Activated CD4-positive, alpha-beta T cell treated with anti-CD3 and anti-CD28 coated beads for 36 hours (primary cell): ENCODE measurements at places on chromosomes 6 and 20.

DNA sequence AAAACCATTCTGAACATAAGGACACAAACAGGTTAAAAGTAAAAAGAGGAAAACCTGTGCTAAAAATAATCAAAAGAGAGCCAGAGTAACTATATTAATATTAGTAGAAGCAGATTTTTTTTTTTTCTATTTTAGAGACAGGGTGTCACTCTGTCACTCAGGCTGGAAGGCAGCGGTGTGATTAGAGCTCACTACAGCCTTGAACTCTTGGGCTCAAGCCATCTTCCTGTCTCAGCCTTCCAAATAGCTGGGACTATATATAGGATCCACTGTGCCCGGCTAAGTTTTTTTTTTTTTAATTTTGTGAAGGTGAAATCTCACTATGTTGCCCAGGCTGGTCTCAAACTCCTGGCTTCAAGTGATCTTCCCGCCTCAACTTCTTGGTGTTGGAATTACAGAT lies 33.4 kb upstream of the PLN start:
- DNase-seq: no peak

DNA sequence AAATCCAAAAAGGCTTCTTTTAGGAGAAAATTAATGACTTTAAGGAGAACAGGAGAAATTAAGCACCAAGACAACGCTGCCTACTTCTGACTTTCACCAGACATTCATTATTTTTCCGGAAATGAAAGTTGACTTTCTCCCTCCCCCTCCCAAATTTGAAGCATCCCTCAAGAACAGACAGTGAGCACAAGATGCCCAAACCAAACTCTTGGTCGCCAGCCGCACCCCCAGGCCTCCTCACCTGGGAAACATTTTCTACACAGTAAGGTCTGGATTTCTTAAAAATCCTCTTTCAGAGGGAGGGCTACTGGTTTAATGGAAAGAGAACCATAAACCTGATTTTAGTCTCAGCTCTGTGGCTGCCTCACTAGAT lies 2.7 kb downstream of the RIMS4 start:
- no peak for DNase-seq

DNA sequence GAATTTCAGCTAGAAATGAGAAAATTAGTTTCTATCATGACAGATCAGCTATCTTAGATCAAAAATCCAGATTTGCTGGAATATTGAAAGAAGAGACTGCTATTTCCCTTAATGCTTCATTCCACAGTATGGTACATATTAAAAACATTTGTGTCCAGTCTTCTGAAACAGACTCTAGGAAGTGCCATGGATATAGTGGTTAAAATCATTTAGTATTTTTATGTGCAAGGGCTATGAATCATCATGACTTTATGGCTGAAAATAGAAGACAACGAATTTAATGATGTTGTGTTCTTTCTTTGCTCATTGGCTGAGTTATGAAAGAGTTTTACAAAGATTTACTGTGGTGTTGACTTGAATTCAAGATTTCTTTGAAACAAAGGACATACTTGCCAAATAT lies 146.6 kb downstream of the ANKRD60 start:
- no peak for DNase-seq

DNA sequence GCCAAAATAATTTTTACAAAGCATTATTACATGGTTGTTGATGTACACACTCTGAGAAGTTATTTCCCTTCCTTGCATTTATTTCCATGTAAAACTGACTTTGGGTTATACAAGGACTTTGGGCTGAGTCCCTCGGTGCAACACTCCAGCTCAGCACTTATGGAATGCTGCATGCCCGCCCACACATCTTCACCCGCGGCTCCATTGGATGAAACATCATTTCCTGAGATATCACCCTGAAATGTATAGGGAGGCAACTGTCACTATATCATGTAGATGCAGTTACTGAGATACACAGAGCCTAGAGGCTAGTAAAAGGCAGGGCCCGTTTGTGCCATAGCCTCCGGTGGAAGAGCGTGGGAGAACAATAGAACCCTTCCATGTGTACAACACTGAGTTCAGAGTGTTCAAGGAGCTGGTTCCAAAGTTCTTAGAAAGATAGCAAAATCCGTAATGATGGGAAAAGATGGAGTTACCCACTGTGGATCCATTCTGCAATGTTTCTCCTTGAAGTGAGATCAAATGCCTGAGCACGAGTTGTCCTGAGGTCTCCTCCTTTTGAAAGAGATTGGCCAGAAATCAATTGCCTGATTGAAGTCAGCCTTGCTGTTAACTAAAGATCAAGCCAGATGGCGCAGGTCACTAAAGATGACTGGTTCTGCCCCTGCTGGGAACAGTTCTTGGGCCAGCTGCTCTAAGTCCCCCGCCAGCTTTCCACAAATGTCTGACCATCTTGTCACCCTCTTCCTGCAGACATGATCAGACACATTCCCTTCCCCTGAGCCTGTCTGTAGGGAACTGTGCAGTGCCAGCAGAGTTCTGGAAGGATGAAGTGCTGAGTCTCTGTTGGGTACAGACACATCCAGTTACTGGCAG lies 100.9 kb upstream of the IYD start:
- no peak for DNase-seq

GRCh38 chr6:130771741-130772140 lies 55.5 kb upstream of the SMLR1 start:
- DNase-seq: no peak

- peak; percentile 26 for DNase-seq
Observed at GRCh38 chr20:4569092-4569491, 152.6 kb upstream of the PRND start.

- DNase-seq: no peak
Observed at GRCh38 chr20:14406495-14406894, 69.1 kb upstream of the FLRT3 start.

DNA sequence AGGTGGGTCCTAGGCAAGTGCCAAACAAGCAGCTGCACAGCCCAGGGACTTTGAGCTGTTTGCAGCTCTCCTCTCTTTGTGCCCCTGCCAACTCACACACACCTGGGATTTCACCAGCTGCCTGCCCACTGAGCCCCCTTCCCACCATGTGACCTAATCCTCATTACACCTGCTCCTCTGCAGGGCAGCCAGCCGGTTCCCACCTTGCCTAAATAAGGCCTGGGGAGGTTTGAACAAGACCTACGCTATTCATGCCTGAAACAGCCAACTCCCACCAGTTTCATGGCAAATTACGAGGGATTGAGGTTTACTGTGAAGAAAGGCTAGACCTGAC lies 92.6 kb upstream of the SOX4 start:
- no peak for DNase-seq

GRCh38 chr6:38654263-38654662 lies 14.5 kb upstream of the BTBD9 start:
- no peak for DNase-seq

DNA sequence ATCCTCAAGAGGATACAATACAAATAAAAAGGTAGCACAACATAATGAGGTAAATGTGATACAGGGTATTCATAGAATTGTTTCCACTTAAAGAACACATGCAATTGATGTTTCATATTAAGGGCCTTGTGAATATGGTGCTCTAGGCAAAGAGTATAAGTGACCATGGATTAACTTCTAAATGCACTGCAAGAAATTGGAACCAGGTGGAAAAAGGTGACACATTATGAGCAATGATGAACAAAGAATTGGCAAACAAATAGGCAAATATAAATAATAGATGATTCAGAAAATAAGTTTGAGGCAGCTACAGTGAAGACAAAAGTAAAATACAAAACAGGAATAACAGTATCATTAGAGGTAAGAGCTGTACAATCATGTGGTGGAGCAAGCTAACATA lies 192.0 kb downstream of the GRIK2 start:
- DNase-seq: no peak

GRCh38 chr20:63164484-63165355 lies 51.2 kb downstream of the YTHDF1 start:
- no peak for DNase-seq

GRCh38 chr6:145267076-145267867 lies 468.0 kb downstream of the EPM2A start:
- DNase-seq: no peak

- DNase-seq: no peak
Observed at GRCh38 chr6:1094306-1094705, 217.6 kb upstream of the FOXQ1 start.
